Smooth muscle cell of the coronary artery (primary cell): ENCODE measurements at places on chromosomes 11 and 22. TPM values are rescaled to one million over a fixed set of nuclear protein-coding genes. Genes with fewer than 3 reads are reported as not detected.

FAT3 gene
- 0.08 and 20.6 TPM in 2 replicates for total RNA-seq

LRRC10B gene
- not detected in 2 replicates for total RNA-seq

HTR3A gene
- total RNA-seq, result not detected in 2 replicates

TUBA8 gene
- total RNA-seq, result 0.12 and 0.75 TPM in 2 replicates

RNF141 gene
- 27.9 and 29.0 TPM in 2 replicates for total RNA-seq

ESAM gene
- total RNA-seq, result 0.23 and 3.8 TPM in 2 replicates
